MM.1S (cell line): ENCODE measurements at places on chromosomes 12 and 14.
A peak's percentile ranks its signal among the peaks of the same experiment; 100 is the strongest.

DNA sequence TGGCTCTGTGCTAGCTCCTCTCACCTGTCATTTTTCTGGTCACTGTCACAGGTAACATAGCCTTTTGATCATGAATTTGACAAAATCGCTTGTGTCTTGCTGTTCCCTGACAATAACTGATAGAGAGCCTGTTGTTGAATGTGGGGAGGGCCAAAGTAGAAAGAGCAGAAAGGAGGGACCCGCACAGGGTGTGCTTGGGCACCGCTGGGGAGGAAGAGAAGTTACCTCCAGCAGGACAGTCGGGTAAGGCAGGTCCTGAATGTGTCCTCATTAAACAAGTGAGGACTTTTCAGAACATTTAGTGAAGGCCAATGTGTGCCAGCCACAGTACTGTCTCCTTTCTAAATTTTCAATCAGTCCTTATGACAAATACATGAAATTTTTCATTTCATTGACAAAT is at the start of gene RNASE12:
Gene RNASE12 (minus strand): TSS at position 142 of the 400 bp plus-strand sequence. CDS start 653 bp downstream, outside the sequence.
- no peak within 1 kb of the TSS for H3K27ac ChIP-seq
- H3K4me3 ChIP-seq, result peak within 1 kb of the TSS; percentile 59
- DNase-seq, result no peak
- H3K27me3 ChIP-seq, result no peaks in the 10 kb centered on the region
- no peaks in the 10 kb centered on the region for H3K4me1 ChIP-seq

DNA sequence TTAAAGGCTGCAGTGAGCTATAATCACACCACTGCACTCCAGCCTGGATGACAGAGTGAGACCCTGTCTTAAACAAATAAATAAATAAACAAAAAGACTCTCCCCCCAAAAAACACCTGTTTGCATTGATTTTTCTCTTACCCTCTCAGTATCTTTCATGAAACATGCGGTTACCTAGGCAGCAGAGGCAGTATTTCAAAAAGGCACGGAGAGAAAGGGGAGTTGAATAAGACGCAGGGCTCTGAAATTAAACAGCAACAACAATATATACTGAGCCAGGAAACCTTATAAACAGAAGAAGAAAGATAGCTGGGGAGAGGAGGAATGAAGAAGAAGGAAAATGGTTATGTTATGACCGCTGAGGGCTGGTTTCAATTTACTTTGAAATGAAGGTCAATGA is 277.6 kb downstream of the BTG1 start:
- no peaks in the 10 kb centered on the region for H3K27me3 ChIP-seq
- H3K36me3 ChIP-seq, result no peaks in the 10 kb centered on the region
- no peaks in the 10 kb centered on the region for H3K4me1 ChIP-seq
- H3K27ac ChIP-seq, result no peak overlapping the region
- no peak for DNase-seq
- H3K4me3 ChIP-seq, result no peak overlapping the region

GRCh38 chr12:93438266-93439050 is 3.3 kb downstream of the UBE2N start:
- H3K36me3 ChIP-seq, result no peaks in the 10 kb centered on the region
- H3K27ac ChIP-seq, result peak overlapping the region; percentile 65; the same call in 1 of the 2 replicates

DNA sequence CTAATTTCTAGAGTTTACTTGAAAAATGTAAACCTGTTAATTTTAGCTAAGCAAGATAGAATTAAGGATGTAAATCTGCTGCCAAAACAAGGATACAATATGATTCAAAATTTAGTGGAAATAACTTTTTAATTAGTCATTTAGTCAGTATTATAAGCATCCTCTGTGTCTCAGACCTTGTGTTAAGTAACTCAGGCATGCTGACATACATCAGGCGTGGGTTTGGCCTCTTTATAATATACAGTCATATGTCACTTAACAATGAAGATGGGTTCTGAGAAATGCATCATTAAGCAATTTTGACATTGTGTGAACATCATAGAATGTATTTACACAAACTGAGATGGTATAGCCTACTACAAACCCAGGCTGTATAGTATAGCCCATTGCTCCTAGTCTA is 386.9 kb downstream of the ZFP36L1 start:
- H3K27ac ChIP-seq, result no peak overlapping the region
- H3K27me3 ChIP-seq, result no peaks in the 10 kb centered on the region
- DNase-seq, result no peak
- H3K36me3 ChIP-seq, result no peaks in the 10 kb centered on the region
- no peak overlapping the region for H3K4me3 ChIP-seq

GRCh38 chr12:64160021-64160710 is 61.9 kb downstream of the KICS2 start:
- H3K27ac ChIP-seq, result no peak overlapping the region
- no peaks in the 10 kb centered on the region for H3K36me3 ChIP-seq
- DNase-seq, result no peak
- no peaks in the 10 kb centered on the region for H3K4me1 ChIP-seq
- H3K27me3 ChIP-seq, result no peaks in the 10 kb centered on the region
- H3K4me3 ChIP-seq, result no peak overlapping the region

GRCh38 chr12:47186246-47186645 is 106.5 kb upstream of the AMIGO2 start:
- H3K27me3 ChIP-seq, result no peaks in the 10 kb centered on the region
- H3K27ac ChIP-seq, result no peak overlapping the region
- DNase-seq, result no peak
- H3K4me1 ChIP-seq, result peaks cover 4% of the 10 kb centered on the region; the same call in 1 of the 2 replicates
- no peak overlapping the region for H3K4me3 ChIP-seq

DNA sequence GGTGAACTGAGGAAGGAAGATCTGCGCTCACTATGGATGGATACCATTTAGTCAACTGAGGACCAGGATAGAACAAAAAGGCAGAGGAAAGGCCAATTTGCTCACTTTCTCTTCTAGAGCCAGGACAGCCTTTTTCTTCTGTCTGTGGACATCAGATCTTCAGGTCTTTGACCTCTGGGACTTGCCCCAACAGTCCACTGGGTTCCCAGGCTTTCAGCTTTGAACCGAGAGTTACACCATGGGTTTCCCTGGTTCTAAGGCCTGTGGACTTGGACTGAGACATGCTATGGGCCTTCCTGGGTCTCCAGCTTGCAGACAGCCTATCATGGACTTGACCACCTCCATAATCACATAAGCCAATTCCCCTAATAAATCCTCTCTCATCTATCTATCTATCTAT is 232.0 kb downstream of the IPO8 start:
- H3K36me3 ChIP-seq, result no peaks in the 10 kb centered on the region
- no peaks in the 10 kb centered on the region for H3K4me1 ChIP-seq
- DNase-seq, result no peak
- no peaks in the 10 kb centered on the region for H3K27me3 ChIP-seq

DNA sequence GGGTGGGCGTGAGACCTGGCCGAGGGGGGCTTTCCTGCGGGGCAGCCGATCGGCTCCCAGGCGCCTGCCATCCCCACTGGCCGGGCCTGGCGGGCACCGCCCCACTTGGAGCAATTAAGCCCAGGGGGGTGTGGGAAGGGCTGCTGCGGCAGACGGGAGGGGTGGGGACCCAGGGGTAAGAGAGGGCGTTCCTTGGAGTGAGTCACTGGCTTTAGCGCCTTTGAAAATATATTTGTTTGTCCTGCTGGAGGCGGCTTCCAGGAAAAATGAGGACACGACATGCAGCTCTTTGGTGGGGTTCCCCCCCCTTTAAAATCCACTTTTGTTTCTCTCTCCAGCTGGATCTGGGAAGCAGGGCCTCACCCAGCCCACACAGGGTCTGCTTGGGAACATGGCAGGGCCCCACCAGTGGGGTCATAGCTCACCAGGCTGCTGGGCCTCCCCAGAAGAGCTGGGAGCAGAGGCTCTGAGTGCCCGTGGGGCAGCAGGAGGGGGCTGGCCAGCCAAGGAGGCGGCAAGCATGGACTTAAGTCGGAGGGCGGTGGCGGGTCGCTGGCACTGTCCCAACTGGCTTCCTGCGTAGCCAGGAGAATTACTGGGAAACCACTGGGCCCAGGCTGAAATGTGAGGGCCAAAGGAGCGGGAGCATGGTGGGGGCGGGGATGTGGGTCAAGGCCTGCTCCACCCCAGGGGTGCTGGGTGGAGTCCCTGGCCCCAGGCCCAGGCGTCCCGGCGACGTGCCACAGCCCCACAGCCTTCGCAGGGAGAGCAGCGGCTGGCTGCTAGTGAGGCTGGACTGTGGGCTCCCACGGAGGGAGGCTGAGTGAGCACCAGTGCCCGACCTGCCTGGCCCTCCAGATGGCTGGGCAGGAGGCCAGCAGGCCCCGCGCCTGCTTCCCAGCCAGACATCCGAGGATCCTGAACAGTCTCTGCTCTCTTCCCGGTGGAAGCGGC is 128.0 kb downstream of the RFLNA start:
- no peak overlapping the region for H3K4me3 ChIP-seq
- H3K27me3 ChIP-seq, result no peaks in the 10 kb centered on the region
- no peak for DNase-seq
- no peak overlapping the region for H3K27ac ChIP-seq
- no peaks in the 10 kb centered on the region for H3K4me1 ChIP-seq

GRCh38 chr14:91890291-91890749 is 23.0 kb upstream of the TC2N start:
- H3K27ac ChIP-seq, result no peak overlapping the region
- H3K27me3 ChIP-seq, result no peaks in the 10 kb centered on the region
- no peak overlapping the region for H3K4me3 ChIP-seq
- no peak for DNase-seq
- no peaks in the 10 kb centered on the region for H3K4me1 ChIP-seq
- H3K36me3 ChIP-seq, result no peaks in the 10 kb centered on the region

DNA sequence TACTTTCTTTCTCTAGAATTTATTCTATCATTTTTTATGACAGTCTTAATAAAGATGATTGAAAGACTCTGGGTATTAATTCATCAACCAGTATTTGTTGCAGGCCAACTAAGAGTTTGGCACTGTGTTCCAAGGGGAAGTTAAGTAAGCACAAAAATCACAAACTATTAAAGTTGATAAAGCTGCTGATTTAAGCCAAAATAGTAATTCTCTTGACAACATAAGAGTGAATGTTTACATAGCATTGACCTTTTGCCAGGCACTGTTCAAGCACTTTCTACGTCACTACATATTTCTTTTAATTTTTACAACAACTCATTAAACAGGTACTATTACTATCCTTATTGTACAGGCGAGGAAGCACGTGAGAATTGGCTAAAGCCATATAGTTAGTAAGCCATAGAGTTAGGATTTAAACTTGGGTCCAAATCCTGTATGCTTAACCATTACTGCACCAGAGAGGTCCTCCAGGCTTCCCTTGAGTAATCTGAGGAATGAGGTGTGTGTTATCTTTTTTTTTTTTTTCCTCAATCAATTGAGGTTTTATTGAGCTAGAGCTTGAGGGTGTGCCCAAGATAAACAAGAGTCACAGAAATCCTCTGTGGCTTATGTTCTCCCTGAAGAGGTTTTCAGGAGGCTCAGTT is 1009.6 kb downstream of the DIO2 start:
- DNase-seq, result no peak
- H3K27ac ChIP-seq, result no peak overlapping the region
- H3K4me3 ChIP-seq, result no peak overlapping the region
- no peaks in the 10 kb centered on the region for H3K27me3 ChIP-seq

DNA sequence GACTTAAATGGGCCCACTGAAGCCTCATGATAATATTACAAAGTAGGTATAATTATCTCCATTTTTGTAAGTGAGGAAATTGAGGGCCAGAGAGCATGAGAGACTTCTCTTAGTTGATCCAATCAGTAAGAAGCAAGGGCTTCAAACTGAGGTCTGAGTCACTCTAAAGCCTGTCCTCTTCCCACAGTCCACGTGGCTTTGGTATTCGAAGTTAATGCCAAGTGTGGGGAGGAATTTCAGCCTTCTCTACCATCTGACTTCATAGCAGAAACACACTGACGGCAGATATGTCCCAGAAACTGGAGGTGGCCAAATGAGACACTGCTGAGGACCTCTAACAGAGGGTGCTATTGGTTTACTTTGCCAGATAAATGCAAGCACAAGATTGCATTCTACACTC is 114.4 kb upstream of the OVCH1 start:
- H3K4me1 ChIP-seq, result no peaks in the 10 kb centered on the region

DNA sequence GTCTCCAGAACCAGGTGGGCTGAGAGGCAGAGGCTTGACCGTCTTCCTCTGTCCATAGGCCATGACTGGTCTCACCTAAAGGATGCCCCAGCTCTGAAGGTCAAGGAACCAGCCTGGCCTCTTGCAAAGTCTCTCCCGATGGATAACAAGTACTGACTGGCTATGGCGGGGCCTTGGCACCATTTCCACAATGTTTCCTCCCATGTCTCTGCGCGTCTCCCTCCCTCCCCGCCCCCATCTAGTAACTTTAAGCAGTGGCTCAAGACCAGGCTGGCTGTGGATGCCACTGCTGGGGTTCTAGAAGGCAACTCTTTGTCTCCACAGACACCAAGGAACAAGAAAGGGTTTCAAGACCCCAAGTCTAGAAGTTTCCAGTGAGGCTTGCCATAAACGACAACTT is 275.5 kb downstream of the DPF3 start:
- H3K27me3 ChIP-seq, result no peaks in the 10 kb centered on the region
- H3K36me3 ChIP-seq, result no peaks in the 10 kb centered on the region
- no peak overlapping the region for H3K27ac ChIP-seq
- no peak for DNase-seq

DNA sequence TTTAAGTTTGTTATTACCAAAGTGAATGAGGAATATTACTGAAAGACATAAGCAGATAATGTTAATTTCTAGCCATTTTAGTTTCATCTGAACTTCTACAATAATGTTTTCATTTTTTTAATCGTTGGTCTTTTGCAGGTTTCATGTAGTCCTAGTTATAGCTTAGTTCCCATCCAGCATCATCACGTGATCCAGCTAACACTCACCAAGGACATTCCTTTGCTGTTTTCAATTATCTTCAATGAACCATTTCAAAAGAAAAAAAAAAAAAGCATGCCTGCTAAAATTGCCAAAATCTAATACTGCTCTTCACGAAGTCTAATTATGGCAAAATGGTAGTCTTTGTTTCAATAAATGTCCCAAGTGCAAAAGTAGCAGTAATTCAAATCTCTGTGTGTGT is 187.7 kb upstream of the ATXN7L3B start:
- H3K4me1 ChIP-seq, result no peaks in the 10 kb centered on the region
- H3K4me3 ChIP-seq, result no peak overlapping the region
- H3K36me3 ChIP-seq, result no peaks in the 10 kb centered on the region
- no peak for DNase-seq

DNA sequence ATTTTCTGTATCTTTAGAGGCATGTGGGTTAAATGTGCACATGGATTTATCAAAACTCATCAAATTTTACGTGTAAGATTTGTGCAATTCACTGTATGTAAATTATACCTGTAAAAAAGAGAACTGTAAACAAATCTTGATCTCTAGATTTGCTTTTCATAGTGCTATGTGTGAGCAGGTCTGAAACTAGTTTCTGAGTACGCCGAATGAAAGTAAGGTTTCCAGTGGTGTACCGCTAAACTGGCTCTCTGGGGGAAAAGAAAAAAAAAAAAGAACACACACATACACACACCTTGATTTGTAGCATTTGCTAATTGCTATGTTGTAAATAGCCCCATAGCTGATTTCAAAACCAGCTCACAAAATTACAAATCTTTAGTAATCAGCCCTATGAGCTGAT is 8.6 kb upstream of the SLC41A2 start:
- H3K36me3 ChIP-seq, result no peaks in the 10 kb centered on the region
- H3K4me1 ChIP-seq, result peaks cover 12% of the 10 kb centered on the region
- no peak overlapping the region; the same call in 1 of the 2 replicates for H3K27ac ChIP-seq
- H3K4me3 ChIP-seq, result peak overlapping the region; percentile 11; the same call in 1 of the 2 replicates
- peak; percentile 73 for DNase-seq
